Activated gamma-delta T cell treated with anti-CD3 and anti-CD28 coated beads, Interleukin-2, amount 50 U/mL, for 16 hours (primary cell): ENCODE measurements at places on chromosomes 7 and 10.

DNA sequence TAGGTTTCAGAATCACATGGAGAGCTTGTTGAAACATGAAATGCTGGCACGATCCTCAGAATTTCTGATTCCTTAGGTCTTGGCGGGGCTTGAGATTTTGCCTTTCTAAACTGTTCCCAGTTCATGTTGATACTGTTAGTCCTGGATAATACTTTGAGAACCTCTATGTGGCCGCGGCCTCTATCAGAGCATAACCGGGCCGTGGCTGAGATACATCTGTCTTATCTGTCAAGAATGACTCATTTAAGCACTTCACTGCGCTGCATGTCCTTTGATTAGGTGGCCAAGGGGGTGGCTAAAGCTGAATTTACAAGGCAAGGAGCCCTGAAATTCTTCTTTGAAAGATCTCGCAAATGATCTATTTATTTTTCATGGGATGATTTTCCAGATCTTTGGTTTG is 66.9 kb downstream of the GALNT17 start:
- DNase-seq: no peak

- DNase-seq: no peak
Observed at GRCh38 chr7:40297741-40298311, 163.0 kb downstream of the SUGCT start.

- no peak for DNase-seq
Observed at GRCh38 chr7:116626886-116627285, 45.1 kb upstream of the MET start.

DNA sequence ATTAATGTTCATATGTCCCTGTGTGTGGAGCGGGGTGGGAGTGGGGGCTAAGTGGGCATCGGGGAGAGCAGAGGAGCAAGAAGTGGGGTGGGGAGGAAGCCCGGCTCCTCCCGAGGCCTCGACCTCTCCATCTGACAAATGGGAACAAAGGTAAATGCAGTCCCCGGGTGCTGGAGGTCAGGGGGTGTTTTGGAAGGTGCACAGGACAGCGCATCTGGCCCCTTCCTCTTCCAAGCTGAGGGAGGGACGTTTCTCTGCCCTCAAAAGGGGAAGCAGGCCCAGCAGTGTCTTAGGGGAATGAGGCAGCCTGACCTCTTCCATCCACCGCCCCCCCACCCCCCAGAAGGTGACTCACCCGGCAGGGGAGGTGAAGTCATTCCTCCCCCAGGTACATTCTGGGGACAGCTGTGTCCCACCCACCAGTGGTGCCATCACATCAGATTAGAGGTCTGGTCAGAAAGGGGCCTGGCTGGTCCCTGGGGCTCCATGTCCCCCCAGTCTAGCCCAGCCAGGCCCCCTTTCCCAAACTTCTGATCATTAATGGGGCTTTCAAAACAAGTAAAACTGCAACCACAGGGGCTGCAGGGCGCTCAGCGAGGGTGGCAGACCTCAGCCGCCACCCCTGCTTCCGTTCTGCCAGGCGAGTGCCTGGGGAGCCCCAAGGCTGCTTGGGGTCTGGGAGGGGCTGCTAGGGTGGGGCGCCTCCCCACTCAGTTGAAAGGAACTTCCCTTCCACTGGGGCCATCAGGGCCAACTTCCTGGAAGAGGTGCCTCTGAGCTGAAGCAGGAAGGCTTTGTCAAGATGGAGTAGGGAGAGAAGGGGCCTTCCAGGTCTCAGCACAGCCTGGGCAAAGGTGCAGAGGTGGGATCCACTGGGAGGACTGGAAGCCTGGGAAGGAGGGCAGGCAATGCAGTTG is 10.8 kb downstream of the LFNG start:
- peak; percentile 67 for DNase-seq

GRCh38 chr7:41955893-41956675 is 253.2 kb upstream of the INHBA start:
- no peak for DNase-seq

DNA sequence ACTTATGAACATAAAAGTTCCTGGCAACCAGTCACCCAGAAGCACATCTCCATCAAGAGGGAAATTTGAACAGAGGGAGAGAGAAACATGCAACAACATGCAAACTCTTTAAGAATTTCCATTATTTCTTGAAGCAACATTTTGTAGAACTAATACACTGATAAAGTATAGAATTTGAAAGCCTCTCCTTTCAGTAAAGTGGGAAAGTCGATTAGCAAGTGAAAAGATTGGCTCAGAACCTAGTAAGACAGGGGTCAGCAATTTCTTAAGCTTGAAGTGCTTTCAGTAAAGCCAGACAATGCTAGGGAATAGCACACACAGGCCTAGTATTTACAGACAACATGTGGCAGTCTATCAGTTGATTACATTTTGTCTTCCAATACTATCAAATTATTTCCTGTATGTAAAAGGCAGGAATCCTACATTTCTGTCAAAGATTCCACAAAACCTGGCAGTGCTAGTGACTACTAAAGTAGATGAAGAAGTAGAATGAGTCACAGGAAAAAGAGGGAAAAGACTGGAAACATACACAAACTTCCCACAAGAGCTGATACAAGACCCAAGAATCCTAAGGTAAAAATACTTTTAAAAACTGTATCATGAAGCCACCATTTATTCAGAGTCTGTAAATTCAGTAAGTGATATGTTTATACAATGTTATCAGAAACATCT is 25.2 kb downstream of the DNAJC1 start:
- no peak for DNase-seq

DNA sequence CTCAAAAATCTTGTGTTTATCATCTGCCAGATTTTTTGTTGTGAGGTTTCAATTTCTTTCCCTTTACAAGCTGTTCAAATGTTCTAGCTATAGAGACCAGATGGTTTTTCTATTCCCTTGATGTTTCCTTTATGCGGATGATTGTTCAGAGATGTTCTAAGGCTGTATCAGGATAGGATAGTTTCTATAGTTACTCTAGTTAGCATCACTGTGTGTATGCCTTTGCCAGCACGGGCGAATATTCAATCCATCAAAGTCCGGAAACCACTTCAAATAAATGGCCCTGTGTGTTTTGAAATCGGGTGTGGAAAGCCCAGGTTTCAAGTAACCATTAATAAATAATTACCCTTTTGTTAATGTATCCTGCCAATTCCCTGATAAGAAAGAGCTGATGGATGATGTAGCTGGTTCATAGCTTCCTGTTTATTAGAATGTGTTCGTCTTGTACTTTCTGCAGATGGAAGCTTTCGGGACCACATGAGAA is 149.8 kb upstream of the PRKCQ start:
- DNase-seq: no peak

GRCh38 chr10:33506838-33507661 is 172.6 kb upstream of the NRP1 start:
- no peak for DNase-seq
